B cell (primary cell): ENCODE measurements at places on chromosomes 7 and 10. TPM values are rescaled to one million over a fixed set of nuclear protein-coding genes. Genes with fewer than 3 reads are reported as not detected.
A peak's percentile ranks its signal among the peaks of the same experiment; 100 is the strongest.

DNA sequence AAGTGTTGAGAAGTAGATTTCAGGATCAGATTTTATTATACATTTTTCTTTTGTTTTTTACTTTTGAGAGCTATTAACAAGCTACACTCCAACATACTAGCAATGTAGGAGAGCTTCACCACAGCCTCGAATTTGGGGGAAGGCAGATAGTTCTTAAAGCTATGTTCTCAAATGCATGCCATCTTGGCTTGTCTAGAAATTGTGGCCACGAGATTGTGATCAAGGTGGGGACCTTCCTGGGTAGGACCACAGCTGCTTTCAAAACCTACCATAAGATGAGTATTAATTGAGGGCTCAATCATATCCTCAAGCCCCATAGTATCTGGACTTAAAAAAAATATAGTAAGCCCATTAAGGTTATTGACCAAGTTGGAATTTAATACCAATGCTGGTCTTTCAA is 27.9 kb upstream of the JAZF1 start:
- DNase-seq = no peak

DNA sequence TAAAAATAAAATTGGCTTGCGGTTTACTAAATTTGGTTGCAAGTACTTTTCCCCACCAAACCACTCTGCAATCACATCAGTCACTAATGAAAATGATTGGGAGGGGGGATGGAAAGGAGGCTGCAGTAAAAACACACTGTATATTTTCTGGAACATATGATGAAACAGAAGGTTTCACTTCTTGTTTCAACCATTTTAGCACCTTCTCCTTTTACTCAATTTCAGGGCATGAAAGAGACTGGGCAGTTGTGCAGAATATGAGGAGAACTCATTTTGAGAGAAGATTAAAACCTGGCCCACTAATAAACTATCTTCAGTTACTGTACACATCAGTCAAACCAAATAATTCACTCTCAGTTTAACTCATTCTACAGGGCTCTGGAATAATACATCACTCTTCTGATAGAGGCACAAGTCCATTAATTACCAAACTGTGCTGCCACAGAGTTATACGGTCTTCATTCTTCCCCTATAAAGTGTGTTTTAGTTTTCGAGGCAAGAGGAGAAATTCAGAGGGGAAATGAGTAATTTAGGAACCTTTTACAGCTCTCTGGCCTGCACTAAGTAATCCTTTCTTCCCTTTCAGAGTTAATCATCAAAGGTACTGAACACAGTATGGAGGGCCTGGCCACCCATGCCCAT is 25.5 kb downstream of the JAZF1 start:
- DNase-seq = peak; percentile 79

DNA sequence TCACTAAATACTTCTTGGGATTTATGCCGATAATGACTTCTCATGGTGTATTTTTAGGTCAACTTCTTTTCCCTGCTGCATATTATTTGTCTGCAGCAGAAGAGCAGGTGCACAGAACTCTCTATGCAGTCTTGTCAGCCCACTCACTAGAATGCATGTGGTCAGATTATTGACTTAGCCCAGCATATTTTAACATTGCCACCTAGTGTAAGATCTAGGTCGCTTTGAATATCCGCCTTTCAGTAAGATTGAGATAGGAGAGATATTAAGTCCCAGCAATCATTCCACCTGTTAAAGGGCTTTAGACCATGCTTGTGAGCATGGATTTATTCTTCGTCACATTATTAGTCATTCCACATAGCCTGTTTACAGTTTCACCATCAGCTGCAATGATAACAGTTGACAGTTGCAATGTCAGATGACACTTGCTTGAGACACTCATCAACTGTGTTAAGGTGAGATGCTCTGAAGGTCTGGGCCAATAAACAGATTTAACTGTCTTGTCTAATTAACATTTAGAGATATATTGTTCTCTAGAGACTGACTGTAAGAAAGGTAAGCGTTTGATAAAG is 491.7 kb downstream of the ARL4A start:
- peak; percentile 9 for DNase-seq

DNA sequence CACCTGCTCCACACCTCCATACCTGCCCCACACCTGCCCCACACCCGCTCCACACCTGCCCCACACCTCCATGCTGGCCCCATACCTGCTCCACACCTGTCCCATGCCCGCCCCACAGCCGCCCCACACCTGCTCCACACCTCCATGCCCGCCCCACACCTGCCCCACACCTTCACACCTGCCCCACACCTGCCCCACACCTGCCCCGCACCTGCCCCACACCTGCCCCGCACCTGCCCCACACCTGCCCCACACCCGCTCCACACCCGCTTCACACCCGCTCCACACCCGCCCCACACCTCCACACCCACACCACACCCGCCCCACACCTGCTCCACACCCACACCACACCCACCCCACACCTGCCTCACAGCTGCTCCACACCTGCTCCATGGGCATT is 53.0 kb downstream of the PARP12 start:
- no peak for DNase-seq

DNA sequence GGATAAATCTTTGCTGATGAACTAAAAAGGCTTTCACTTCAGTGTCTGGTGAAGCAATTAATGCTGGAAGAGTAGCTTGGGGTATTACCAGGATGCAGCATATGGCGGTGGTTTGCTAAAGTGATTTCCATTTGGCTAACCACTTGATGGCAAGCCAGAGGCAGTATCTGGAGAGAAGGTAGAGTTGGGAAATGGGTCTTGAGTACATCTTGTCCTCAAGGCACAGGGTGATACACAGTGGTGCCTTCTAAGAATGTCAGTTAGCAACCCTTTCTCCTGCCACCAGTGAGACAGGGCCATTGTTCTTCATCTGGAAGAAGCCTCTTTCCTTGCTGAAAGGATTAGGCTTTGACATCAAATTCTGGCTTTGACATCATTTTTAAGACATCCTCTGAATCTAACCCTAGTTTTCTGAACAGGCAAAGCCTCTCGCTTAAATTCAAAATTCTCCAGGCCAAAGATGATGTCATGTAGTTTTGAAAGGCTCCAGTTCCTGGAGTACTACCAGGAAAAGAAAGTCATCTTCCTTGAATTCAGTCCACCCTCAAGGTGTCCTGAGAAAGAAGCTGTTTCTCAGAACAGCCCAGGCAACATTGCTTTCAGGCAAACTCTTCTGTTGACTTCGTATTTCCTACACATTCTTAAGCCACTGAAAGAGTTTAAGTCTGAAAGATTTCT is 162.4 kb downstream of the ARID5B start:
- DNase-seq = no peak

- DNase-seq = no peak
Measured at GRCh38 chr7:158497627-158498026, 90.0 kb downstream of the PTPRN2 start.

- DNase-seq = no peak
Measured at GRCh38 chr7:13161125-13161524, 473.7 kb downstream of the ARL4A start.

DNA sequence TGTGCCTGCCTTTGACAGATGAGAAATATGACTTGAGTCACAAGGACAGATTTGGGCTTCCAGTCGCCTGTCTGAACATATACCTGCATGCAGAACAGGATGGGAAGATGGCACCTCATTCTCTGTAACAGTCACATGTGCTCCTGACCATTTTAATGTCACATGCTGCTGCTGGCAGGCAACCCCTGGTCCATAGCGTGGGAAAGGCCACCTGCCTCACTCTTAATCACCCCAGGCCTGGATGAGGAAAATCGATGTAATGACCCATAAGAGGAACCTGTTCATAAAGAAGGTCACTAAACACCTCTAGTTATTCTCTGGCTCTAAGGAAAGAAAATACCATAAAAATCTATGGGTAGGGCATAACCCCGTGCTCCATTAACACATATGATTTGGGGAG is 110.2 kb downstream of the GFRA1 start:
- DNase-seq = no peak

- no peak for DNase-seq
Measured at GRCh38 chr7:130305433-130306042, 12.6 kb downstream of the CPA4 start.

- DNase-seq = no peak
Measured at GRCh38 chr10:114081911-114082583, 38.4 kb downstream of the ADRB1 start.

DNA sequence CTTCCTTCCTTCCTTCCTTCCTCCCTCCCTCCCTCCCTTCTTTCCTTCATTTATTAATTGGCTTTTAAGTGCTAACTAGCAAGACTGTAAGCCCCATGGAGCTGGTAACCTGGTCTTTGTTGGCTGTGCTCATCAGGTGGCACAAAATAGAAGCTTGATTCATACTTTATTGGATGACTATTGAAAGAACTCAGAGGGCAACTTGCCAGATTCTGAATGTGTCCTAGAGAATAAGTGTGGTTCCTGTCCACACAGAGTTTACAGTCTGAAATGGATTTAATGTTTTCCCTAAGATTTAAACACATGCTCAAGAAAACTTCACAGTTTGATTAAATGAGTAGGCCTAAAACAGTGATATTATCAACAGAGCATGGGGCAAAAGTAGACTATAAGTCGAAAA is 3.1 kb upstream of the CACNB2 start:
- DNase-seq = no peak

- DNase-seq = no peak
Measured at GRCh38 chr10:72292223-72292691, 18.5 kb downstream of the DDIT4 start.

- no peak for DNase-seq
Measured at GRCh38 chr7:154916381-154916780, 86.5 kb downstream of the PAXIP1 start.

DNA sequence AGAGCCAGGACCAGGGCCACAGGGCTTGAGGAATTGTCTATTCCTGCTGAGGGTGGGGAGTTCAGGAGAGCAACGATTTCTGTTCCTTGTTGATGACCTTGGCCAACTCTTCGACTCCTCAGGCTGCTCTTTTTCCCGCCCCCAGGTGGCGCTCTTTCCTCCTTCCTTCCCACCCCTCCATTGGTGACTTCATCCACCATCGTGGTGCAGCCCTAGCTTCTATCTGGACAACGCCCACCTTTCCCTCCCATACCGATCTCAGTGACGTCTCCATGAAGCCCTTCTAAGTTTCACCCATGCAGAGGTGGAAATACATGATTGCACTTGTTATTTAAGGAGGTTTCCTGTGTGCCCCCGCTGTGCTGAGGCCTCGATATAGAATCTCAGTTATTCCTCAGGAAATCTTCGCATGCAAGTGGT is 22.1 kb upstream of the CARD11 start:
- DNase-seq = peak; percentile 82

GRCh38 chr7:36208426-36208825 is 55.4 kb downstream of the EEPD1 start:
- no peak for DNase-seq

DNA sequence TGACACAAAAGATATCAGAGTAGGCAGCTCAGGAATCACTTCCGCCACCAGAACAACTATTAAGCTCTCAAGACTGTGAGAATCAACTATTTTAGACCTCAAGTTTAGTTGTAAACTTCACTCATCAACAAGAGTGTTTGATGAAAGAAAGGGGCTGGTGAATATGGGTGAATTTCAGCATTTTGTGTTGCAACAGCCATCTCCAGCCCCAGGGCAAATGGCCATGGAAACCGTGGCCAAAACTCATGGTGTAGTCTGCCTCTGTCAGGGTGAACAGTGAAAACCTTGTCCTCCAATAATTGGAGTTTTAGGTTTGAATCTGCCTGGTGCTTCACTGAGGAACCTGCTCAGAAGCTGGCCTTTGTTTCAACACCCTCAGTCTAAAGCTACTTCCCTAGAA is 60.0 kb downstream of the POLR1F start:
- no peak for DNase-seq

GRCh38 chr10:90805206-90805605 is 52.6 kb downstream of the HTR7 start:
- no peak for DNase-seq

- no peak for DNase-seq
Measured at GRCh38 chr10:71921324-71922027, 42.7 kb upstream of the CHST3 start.

The CYP3A4 gene
- polyA plus RNA-seq = not detected in 2 replicates

The NOS3 gene
- polyA plus RNA-seq = 0.54 and 0.75 TPM in 2 replicates

The OPN4 gene
- not detected in 2 replicates for polyA plus RNA-seq

The SPDYE8 gene
- not detected in 2 replicates for polyA plus RNA-seq

The RTKN2 gene
- 0.07 and 0.48 TPM in 2 replicates for polyA plus RNA-seq

The GGCT gene
- polyA plus RNA-seq = 8.1 and 10.0 TPM in 2 replicates

The MICALL2 gene
- 0.46 and 0.85 TPM in 2 replicates for polyA plus RNA-seq

The GPC2 gene
- polyA plus RNA-seq = 3.9 and 7.7 TPM in 2 replicates

The ODAD2 gene
- not detected in 2 replicates for polyA plus RNA-seq

The CNPY1 gene
- polyA plus RNA-seq = not detected in 2 replicates

The CUBN gene
- 4.7 and 5.7 TPM in 2 replicates for polyA plus RNA-seq

The ERCC6 gene
- polyA plus RNA-seq = 8.1 and 11.8 TPM in 2 replicates

The EPO gene
- 0.10 TPM in 1 of 2 replicates, not detected in the other for polyA plus RNA-seq

The VPS37D gene
- 0.10 and 0.43 TPM in 2 replicates for polyA plus RNA-seq

The ANKRD61 gene
- 0.13 TPM in 1 of 2 replicates, not detected in the other for polyA plus RNA-seq
